ENCODE measurements at places on chromosomes 3 and 15.

DNA sequence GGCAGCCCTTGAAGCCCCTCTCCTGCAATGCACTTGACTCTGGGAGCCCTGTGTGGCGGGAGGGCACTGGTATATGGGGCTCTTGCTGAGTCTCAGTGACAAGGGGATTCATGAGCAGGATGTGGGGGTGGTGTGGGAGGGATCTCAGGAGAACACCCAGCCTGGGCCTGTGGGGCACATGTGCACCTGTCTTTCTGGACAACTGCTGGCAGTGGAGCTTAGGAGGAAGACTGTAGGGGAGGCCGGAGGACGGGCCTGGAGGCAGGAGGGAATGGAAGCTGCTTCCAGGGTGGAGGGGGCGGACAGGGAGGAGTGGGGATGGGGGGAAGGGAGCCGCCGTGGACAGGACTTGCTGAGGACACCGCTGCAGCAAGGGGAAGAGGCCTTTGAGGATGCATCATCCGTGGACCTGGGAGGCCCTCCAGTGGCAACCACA is 10.8 kb upstream of the SNRPA1 start:
- no peak for DNase-seq

GRCh38 chr3:183189641-183190040 is 27.1 kb upstream of the LAMP3 start:
- DNase-seq = no peak

DNA sequence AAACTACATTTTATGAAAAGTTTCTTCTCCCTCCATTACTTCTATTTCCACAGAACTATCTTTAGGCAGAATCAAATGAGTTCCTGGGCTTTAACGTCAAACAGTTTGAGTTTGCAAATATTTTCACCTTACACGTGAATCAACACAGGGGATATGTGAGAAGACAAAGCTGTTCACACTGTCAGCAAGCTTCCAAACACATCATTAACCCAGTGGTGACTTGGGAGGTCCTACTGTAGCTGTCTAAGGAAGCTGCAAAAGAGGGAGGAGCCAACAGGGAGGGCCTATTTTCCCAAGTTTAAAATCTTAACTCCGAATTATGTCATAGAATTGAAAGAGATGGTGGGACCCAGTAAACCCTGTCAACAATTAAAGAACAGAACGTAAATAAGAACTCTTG is 337.8 kb upstream of the DNAJC19 start:
- DNase-seq = no peak

DNA sequence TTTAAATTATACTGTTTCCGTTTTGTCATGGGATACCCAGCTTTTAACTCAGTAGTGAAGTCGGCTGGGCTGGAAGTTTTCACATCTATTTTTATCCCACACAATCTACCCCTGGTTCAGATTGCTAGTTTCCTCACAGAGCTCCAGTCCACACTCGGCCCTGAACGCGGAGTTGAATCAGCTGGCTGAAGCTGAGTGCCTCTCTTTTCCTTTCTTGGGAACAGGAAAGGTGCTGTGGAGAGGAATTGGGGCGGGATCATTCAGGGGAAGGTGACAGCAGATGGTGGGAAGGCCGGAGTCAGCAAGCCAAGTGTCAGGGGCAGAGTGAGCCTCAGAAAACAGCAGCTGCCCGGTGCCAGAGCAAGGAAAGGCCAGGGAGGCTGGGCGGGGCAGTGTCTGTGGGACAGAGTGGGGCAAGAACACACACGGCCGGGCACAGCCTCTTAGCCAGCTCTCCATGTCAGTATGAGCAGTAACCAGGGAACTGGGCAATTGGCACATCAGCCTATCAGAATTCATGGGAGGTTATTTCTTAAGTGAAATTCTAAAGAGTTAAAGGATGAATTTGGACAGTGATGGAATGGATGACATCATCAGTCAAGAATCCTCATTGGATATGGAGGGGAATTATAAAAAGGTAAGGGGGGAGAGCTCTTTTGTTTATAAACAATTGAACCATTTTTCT is 135.7 kb upstream of the IL12A start:
- no peak for DNase-seq

GRCh38 chr3:149487598-149488197 is 13.2 kb downstream of the TM4SF4 start:
- no peak for DNase-seq

DNA sequence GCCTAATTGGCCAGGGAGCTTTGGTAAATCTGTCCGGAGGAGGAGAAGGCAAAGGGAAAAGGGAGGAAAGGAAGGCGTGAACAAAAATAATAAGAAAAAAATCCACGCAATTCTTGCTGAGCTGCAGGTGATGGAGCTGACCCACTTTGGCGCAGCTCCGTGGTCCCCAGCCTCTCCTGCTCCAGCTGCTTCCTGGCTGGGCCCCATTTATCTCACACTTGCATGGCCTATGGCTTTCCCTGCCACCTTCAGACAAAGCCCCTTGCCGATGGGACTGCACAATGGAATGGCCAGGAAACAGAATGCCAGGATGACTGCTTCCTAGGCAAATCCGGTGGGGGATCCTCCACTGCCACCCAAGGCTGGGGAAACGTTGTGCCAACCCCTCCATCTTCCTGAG is 6.9 kb downstream of the INSYN1 start:
- DNase-seq = no peak

DNA sequence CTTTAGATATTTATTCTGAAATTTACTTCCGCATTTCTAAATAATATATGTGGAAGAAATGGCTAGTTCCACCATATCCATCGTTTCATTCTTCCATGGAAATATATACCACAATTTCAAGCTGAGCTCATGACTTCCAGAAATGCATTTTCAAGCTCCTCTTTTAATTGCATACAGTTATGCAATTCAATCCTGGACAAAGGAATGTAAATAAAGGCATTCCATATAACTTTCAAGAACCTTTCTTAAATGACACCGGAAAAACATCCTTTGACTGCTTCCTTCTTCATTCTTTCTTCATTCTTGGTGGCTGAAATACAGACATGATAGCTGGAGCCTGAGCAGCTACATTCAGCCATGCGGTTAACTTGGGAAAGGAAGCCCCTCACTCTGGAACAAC is 185.2 kb upstream of the GADL1 start:
- DNase-seq = no peak

GRCh38 chr3:46482632-46483350 is 15.0 kb upstream of the RTP3 start:
- DNase-seq = no peak

Measured in GM12891 (cell line).